NCI-H524 treated with DMSO at 0.1 percent for 48 hours (cell line): ENCODE measurements at places on chromosomes 5 and 9.

GRCh38 chr5:72598401-72599064 lies 91.3 kb upstream of the ZNF366 start:
- no peak for DNase-seq

- no peak for DNase-seq
Observed at GRCh38 chr5:102809033-102809432, 53.9 kb downstream of the PAM start.

DNA sequence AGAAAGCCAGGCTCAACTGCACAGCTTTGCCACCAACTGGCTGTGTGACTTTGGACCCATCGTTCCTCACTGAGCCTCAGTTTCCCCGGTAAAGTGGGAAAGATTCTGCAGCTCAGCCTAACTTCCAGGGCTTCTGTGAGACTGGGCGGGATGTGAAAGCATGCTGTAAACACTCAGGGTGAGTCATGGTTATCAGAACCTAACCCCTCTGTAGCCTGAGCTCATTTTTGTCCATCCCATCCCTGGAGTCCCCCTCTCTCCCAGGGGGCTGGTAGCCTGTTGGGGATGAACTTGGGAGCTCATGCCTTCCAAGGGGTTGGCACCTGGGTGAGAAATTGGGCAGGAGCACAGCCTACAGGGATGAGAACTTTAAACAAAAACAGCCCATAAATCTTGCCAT lies 2.3 kb downstream of the CCDC69 start:
- DNase-seq, result no peak

- DNase-seq, result no peak
Observed at GRCh38 chr5:111532886-111533582, 20.7 kb upstream of the STARD4 start.

DNA sequence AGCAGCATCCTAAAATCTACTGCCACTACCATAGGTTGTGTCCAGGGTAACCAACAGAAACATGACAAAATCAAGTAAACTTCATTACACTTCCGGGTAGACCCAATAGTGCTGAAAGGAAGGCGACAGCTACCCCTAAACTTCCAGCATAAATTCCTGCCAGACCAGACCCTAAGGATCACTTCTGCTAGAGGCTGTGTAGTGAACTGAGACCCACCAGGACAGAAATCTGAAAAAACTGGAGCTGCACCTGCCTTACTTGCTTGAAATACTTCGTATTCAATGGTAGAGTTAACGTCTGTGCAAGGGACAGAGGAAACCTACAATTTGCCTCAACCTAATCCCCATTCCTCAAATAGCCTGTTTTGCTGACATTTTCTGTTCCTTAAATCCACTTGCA lies 1.0 kb upstream of the SECISBP2 start:
- no peak for DNase-seq

- no peak for DNase-seq
Observed at GRCh38 chr9:34237836-34238235, 59.0 kb downstream of the UBAP1 start.

DNA sequence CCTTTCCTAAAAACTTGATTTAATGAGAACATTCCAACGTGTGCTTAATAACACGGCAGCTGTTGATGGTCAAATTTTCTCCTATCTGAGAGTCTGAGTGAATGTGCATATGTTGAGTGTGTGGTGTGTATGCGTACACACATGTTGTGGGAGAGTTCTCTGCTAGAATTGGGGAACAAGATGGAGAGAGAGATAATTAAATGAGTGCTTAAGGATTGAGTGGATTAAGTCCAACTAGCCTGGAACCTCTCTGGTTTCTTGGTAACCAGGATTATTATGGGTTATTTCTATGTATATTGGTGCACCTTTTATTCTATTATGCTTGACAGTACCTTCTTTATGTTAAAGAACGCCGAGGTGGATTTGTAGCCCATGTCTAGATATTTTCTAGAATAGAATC lies 36.4 kb upstream of the TNFAIP8 start:
- DNase-seq, result peak; percentile 66

- no peak for DNase-seq
Observed at GRCh38 chr5:158958021-158958994, 141.4 kb downstream of the EBF1 start.

DNA sequence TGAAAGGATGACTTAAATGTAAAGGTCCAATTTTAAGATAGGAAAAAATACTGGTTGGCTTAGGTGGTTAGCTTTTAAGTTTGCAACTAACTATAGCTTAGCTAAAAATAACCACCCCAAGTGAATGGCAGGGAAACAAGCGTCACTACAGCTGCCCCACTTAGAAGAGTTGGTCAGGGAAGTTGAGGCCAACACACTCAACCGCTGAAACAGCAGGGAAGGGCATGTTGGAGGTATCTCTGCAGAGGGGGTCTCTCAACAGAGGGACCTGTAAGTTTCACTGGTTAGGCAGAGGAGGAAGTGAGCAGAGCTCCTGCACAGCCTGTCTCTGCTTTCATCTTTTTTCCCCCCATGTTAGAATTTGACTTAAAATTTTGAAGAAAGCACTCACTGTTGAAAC lies 75.3 kb downstream of the LHFPL2 start:
- no peak for DNase-seq

DNA sequence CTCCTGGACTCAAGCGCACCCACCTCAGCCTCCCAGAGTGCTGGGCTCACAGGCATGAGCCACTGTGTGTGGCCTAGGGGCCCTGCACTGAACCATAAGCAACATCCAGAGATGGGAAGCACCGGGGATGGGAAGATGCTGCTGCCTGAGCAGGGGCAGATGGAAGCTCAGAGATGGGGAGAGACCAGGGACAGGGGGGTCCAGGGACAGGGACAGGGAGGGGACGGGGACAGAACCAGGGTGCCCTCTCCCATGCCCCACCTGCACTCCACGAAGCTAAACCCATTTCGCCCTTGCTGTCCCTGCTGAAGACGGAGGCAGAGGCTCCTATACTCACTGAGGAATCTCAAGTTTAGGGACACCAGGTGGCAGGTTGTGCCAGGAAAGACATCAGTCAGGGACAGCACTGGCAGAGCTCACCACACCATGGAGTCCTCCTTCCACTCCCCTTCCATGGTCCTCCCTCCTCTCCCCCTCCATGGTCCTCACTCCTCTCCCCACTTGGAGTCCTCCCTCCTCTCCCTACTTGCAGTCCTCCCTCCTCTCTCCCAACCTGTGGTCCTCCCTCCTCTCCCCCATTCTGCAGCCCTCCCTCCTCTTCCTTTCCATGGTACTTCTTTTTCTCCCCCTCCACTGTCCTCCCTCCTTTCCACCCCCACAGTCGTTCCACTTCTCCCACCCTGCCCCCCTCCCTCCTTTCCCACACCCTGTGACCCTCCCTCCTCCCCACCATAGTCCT lies 45.5 kb upstream of the LRRC14B start:
- no peak for DNase-seq

GRCh38 chr9:108654566-108654965 lies 201.2 kb downstream of the ACTL7B start:
- DNase-seq, result no peak

DNA sequence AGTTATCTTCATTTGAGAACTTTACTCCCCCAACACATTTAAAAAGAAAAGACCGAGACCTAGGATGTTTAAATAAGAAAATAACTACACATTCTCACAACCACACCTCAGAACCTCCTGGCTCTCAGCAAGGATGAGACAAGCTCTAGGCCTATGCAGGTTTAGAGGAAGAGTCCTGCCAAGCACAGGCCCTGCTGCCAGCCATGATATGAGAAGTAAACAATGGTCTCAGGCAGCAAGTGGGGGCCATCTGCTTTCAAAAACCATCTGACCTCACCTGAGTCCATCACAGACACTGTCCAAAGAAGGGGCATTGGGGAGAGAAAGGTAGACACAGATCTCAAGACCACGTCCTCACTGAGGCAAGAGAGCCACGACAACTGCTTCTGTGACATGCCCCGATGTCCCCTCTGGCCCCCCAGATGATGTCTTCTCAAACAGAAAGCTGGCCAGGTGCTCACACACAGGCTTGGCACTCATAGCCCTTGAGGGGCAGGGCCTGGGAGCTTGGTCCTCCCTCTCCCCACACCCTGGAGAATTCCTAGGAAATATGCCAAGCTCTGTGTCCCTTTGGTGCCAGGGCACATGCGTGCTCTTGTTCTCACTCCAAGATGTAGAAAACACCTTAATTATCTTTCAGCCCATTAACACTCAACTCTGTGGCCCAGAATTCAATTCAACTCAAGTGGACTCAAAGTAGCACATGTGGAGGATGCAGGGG lies 150.4 kb downstream of the FSTL4 start:
- DNase-seq, result no peak

GRCh38 chr5:172303162-172303561 lies 19.6 kb upstream of the UBTD2 start:
- DNase-seq, result no peak

GRCh38 chr9:105672711-105673234 lies 10.5 kb downstream of the TAL2 start:
- no peak for DNase-seq

- DNase-seq, result no peak
Observed at GRCh38 chr9:137700911-137701310, 82.1 kb downstream of the EHMT1 start.

DNA sequence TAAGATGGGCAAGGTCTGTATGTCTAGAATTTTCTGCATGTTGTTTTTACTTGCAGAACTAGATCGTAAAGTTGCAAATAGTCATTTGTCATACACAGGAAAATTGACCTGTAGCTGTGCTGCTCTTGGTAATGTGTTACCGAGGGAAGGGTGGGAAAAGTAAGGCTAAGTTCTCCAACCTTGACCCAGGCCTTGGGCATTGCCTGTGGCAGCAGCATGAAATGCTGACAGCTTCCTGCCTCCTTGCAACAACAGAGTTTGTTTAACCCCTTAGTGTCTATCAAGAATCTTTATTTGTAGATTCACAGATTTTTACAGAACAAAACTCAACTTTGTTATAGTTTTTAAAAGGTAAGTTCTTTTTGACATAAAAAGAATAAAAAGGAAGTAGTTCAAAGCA lies 48.3 kb downstream of the ERCC6L2 start:
- no peak for DNase-seq

GRCh38 chr5:15571081-15571480 lies 71.1 kb downstream of the FBXL7 start:
- DNase-seq, result no peak

DNA sequence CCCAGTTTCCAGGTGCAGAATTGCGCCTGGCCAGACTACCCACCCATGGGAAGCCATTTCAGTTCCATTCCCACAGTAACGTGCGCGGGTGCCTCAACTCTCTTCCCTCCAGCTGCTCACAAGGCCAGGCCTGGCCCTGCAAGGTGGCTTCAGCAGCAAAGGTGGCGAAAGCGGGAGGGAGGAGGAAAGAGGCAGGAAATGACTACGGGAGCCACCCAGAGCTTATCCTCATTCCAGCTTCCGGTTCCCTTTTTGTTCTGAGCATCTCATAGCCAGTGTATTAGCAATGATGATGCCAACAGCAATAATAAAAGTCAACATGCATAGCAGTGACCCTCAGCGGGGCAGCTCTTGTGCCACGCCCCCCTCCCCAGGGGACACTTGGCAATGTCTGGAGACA lies 101.5 kb upstream of the BOD1 start:
- no peak for DNase-seq

DNA sequence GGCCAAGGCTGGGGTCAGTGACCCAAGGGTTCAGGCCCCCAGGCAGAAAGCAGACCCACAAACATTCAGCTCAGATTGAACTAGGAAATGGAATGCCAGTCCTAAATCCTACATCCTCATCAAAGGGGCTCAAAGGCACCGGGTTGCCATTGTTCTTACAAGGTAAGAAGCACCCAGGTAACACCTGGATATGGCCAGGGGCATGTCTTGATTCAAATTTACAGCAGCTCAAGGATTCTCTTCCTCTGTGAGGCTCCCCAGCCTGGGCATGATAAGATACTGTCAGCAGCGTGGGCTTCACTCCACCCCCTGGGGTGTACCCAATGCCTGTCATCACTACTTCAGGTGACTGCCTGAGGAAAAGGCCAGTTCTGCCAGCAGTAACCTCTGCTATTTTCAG lies 92.1 kb upstream of the FSTL4 start:
- DNase-seq, result no peak

DNA sequence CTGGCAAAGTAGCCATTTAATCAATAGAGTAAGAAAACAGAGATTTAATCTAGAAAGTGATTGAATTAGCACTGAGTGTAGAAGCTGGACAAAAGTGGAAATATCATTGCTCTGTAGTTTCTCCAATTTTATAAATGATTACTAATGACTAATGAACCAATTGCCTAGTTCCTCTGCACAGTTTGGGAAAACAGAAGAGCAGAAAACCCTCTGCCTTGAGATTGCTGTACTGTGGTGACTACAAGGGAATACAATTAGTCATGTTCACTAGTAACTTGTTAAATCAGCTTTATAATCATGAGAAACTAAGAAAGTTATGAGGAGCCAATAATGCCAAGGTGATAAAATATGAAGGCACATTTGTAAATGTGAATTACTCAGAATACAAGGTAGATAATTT lies 21.1 kb upstream of the C6 start:
- no peak for DNase-seq

DNA sequence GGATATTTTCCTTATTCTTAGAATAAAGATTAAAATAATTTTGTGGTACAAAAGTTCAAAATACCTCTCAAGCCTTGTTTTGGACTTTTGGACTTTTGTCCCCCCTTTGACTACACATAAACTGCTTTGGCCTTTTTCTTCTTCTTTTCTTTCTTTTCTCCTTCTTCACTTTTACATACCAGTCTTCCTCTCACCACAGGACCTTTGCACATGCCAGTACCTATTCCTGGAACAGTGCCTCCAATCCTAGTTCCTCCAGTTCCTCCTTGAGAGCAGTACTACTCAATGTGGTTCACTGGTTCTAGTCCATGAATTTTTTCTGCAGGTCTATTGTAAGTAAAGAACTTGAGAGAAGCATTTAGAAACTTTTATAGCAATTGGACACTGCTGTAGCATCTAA lies 136.5 kb downstream of the STK32A start:
- DNase-seq, result no peak

DNA sequence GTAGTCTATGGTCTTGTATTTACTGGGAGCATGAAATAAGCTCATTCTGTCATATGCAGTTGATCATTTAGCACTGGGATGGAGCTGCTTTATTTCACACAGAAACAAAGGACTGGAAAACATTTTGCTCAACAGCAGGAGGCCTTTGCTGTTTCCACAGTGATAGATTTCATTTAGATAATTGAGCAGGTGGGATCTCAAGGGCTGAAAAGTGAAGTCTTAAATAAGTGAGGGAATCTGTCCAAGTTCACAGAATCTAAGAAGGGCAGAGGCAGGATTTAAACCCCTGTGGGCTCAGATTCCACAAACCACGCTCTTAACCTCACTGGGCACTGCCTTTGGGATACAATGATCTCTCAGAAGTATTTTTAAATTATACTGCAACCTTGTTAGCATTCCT lies 47.8 kb downstream of the PRLR start:
- DNase-seq, result no peak

- DNase-seq, result no peak
Observed at GRCh38 chr5:112549605-112550166, 130.6 kb upstream of the EPB41L4A start.

DNA sequence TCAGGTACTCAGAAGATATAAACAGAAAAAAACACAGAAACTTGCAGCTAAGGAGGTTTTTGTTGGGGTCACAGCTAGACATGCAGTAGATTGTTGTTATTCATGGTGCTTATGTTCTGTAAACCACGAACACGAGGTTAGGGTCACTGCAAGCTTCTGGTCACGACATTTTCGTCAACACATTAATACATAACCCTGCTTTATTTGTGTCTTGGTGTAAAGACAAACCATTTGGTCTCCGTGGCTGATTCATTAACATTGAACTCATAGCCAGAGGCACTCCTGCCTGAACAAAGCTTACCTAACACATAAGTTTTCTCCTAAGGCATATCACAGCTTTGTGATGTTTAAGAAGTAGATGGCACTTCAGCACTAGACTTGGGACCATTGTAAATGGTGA lies 16.9 kb downstream of the TEK start:
- no peak for DNase-seq

GRCh38 chr5:148387325-148387724 lies 3.6 kb downstream of the FBXO38 start:
- no peak for DNase-seq

GRCh38 chr5:74239261-74239660 lies 401.3 kb downstream of the ENC1 start:
- DNase-seq, result no peak
